ENCODE measurements at places on chromosomes 2 and 18.

- DNase-seq: peak; percentile 57
Measured at GRCh38 chr2:109736177-109736827, 57.8 kb upstream of the RGPD5 start.

DNA sequence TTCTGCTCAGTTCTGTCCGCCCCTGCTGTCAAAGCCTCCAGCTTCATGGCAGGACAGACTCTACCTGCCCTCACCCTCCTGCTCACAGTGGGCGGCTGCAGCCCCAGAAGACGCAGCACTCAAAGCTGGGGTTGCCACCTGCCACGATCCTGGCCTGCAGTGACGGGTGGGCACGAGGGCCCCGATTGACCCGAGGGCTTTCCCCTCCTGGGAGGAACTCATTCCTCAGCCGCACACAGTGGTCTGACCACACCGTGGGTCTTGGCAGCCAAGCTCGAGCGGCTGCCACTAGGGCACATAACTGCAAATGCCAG lies 47.1 kb downstream of the HS6ST1 start:
- no peak for DNase-seq

DNA sequence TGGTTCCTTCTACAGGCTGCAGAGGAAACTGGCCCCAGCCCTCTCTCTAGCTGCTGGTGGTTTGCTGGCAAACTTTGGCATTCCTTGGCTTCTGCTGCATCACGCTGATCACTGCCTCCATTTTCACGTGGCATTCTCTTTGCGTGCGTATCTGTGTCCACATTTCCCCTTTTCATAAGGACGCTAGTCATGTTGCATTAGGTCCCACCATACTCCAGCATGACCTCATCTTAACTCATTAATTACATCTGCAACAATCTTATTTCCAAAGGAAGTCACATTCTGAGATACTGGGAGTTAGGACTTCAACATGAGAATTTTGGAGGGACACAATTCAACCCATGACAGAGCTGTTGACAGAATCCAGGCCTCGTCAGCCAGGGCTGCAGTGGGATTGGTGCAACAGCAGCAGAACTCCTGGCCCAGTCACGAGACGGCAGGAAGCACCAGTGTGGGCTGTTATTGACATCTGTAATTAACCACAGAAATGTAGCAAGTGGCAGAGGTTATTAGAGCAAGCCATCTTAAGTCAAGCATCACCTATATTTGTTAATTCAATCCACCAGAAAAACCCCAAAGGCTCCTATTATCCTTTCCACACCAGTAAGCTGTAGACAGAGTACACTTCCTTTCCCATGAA lies 132.4 kb downstream of the TMEM163 start:
- DNase-seq: no peak

GRCh38 chr18:24111936-24112335 lies 26.9 kb upstream of the CABYR start:
- no peak for DNase-seq

- DNase-seq: no peak
Measured at GRCh38 chr18:63379639-63379962, 12.6 kb upstream of the KDSR start.
